Natural killer cell (primary cell): ENCODE measurements at places on chromosomes 4 and X.

DNA sequence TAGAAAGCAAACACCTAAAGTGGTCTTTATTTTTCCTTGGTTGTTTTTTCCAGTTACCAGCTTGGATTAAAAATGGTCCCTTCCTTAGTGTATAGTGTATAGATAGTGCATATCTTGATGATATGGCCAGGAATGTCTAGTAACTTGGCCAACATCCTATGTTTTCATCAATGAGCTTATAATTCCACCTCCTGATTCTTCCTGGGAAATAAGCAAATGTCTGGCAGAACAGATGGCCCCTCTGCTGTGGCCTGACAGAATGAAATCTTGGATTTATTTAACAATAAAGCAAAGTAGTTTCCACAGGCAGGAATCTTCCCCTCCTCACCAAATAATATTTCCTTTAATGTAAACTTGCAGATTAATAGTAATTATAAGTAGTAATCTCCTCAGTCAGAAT, 6.1 kb downstream of the SCARB2 start:
- DNase-seq = no peak

- DNase-seq = no peak
These were observed 72.4 kb upstream of the WWC2 start for GRCh38 chr4:183026701-183027100.

DNA sequence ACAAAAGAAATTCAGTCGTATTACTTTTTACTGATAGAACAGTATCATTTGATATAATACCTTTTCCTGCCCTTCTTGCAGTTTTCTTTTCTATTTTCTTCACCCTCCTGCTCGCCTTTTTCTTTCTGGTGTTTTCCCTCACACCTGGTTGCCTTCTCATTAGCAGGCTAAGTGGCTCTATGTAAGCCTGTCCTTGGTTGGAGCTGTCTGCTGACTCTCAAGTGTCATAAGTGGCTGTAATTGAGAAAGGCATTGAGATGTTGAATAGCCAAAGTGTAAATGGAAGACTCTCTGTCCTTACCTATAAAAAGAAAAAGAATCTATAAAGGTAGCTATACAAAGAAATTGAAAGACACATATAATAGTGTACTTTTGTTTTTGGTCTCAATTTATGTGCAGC, 180.7 kb downstream of the ADGRL3 start:
- no peak for DNase-seq

GRCh38 chr4:189802884-189803283, 137.8 kb upstream of the FRG1 start:
- no peak for DNase-seq

- DNase-seq = no peak
These were observed 21.1 kb downstream of the CPLX1 start for GRCh38 chr4:804804-805203.

GRCh38 chr4:124804584-124804983, 92.1 kb upstream of the ANKRD50 start:
- no peak for DNase-seq
